Stromal cell of bone marrow (primary cell): ENCODE measurements at places on chromosomes 5 and 9.

- no peak for DNase-seq
Measured at GRCh38 chr5:118447350-118447749, 541.0 kb downstream of the DTWD2 start.

DNA sequence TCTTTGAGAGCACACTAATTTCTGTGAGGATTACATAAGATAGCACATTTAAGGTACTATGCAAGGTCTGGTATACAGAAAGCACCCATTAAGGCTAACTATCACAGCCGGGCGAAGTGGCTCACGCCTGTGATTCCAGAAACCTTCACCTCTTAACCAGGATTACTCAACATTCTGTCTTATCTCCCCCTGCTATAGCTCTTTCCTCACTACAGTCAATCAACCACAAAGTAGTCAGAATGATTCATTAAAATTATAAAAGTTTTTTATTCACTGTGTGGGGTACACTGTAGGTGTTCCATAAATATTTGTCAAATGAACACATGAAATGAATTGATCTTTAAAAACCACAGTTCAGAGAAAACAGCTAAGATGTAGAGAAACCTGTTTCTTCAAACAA is 48.7 kb downstream of the CHD1 start:
- DNase-seq, result no peak

DNA sequence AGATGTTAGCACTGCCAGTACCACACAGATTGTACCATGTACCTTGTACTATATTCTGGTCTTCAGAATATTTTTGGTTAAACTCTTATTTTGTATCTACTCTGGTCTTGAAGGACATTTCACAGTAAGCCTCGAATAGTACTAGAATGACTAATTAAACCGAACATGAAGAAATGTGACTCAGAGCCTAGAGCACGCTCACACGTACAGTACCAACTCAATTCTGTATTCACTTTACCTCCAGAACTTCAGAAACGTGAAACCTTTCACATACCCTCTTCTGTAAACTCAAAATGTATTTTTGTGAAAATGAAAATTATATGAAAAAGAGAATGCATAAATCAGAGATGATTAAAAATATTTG is 112.8 kb downstream of the MVB12B start:
- DNase-seq, result peak; percentile 37

GRCh38 chr9:99833735-99834134 is 12.1 kb downstream of the NR4A3 start:
- DNase-seq, result no peak

DNA sequence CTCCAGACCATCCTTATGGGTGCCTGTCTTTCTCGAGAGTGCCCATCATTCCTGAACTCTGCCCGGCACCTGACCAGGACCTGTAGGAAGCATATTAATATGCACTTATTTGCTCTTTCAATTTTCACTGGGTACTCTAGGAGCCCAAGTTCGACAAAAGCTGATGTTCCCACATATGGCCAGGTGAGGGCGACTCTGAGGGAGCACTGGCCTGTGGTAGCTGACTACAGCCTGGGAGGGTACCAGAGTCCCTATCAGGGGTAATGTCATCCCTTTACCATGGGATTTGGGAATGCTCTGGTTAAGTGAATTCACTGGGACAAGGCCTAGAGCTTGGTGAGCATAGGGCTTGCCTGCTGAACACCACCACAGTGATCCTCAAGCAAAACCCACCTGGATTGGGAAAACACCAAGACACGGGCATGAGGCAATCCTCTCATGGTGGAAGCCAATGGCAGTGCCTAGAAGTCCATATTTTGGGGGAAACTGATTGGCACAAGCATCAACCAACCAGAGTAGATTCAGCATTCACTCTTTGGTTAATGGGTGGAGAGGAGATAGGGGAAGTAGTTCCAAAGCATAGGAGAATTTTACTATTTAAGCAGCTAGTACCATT is 112.2 kb downstream of the MTX3 start:
- DNase-seq, result no peak
